ENCODE measurements at places on chromosomes 1 and 21.
A peak's percentile ranks its signal among the peaks of the same experiment; 100 is the strongest.

DNA sequence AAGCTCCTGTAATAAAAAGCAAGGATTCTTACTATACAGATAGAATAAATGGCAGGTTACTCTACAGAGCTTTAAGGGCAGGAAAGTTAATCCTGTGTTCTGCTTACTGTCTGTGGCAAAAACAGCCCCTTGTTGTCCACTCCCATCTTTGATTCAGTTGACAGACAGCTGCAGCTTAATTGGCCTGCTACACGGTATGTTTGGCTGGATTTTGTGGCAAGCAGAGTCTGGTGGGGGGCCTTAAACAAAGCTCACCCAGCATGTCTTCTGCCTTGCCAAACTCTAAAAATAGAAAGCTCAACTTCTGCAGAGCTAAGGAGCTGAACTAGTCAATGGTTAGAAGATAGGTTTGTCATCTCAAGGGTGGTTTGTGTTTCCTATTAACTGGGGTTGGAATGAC is 407.2 kb downstream of the HLX start:
- no peak for DNase-seq

GRCh38 chr1:91569411-91570119 is 68.9 kb downstream of the CDC7 start:
- peak; percentile 86 for DNase-seq

DNA sequence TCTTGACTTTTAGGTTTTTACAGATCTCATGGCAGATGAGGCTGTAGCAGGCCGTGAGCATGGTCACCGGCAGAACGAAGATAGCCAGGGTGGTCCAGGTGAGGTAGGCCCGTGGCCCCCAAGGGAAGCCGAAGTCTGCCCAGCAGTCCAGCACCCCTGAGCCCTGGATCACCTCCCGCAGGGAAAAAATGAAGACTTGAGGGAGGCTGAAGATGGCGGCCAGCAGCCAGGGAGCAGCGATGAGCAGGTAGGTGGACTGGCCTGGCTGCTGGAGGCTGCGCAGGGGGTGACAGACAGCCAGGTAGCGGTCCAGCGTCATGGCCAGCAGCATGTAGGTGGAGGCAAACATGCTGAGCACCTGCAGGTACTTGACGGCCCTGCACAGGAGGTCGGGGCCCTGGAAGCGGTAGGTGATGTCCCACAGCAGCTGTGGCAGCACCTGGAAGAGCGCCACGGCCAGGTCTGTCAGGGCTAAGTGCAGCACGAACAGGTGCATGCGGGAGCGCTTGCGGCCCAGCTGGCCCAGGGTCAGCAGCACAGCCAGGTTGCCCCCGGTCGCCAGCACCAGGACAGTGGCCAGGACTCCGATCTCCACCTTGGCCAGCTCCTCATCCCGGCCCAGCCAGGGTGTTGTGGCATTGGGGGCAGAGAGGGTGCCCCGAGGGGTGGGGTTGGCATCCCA is 856 bp downstream of the AVPR1B start:
- DNase-seq = no peak

DNA sequence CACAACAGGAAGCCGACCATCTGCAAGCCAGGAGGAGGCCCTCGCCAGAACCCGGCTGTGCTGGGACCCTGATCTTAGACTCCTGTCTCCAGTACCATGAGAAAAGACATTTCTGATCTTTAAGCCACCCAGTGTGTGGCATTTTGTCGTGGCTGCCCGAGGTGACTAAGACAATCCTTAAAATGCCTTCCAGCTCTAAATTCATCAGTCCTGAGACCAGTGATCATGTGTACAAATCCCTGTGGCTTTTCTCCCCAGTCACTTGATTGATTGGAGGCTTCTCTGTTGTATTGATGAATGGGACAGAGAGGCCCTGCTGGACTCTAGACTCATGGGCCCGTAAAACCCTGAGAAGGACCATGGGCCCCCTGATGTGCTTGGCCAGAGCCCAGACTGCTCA is 36.1 kb downstream of the B3GALT5 start:
- no peak for DNase-seq

DNA sequence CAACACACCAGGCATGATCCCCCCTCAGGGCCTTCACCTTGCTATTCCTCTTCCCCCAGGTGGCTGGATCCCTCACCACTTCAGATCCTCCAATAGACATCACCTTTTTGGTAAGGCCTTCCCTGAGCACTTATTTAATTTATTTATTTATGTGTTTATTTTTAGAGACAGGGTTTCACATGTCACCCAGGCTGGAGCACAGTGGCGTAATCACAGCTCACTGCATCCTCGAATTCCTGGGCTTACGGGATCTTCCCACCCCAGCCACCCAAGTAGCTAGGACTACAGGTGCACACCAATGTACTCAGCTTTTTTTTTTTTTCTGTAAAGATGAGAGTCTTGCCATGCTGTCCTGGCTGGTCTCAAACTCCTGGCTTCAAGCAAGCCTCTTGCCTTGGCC is 17.2 kb downstream of the KCNN3 start:
- DNase-seq = no peak

DNA sequence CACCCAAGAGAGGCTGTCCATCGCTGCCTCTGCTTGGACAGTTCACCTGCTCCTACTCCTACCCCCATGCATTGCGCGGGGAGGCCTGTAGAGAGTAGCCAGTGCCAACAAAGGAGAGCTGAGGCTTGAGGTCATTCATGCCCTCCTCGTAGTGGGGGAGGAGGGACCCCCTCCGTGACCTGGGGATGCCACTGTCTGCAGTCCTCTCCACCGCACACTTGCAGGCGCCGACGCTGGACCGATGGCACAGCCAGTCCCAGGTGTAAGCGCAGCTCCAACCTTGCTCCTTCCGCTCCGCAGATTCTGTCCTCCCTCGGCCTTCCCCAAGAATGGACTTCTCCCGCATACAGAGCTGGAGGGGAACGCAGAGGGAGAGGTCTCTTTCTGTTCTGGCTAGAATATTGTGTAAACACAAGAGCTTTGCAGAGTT is 672 bp upstream of the PHLDA3 start:
- no peak for DNase-seq

DNA sequence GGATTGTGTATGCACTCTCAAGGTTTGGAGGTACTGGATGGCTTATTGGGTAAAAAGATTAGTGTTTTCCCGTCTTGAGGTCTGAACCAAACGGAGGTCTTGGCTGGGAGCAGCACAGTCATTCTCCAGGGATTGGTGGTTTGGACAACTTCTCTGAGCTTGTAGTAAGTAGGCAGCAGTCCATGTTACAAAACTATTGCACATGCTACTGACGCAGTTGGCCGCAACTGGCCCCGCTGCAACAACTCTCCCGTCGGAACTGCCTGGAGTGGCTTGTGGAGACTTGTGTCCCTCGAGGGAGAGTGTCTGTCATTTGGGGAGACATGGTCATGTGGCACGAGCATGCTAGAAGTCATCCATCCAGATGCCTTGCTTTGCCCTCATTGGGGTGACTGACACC is 276.0 kb downstream of the TM2D1 start:
- peak; percentile 96 for DNase-seq

All from fibroblast of pulmonary artery (primary cell).